AG08396 (cell line): ENCODE measurements at places on chromosomes 16 and 17.

DNA sequence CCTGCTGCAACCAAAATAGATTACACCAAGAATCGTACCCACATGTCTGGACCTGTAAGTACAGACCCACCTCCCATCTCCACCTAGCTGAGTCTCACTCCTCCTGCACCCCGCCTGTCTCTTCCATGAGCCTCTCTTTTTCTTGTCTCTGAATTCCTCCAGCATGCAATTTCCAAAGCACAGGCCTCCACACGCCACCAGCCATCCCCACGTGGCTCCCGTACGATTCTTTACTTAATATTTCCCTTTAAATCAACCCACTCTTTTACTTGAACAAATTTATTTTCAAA is 1.2 kb downstream of the RPH3AL start:
- DNase-seq = no peak

DNA sequence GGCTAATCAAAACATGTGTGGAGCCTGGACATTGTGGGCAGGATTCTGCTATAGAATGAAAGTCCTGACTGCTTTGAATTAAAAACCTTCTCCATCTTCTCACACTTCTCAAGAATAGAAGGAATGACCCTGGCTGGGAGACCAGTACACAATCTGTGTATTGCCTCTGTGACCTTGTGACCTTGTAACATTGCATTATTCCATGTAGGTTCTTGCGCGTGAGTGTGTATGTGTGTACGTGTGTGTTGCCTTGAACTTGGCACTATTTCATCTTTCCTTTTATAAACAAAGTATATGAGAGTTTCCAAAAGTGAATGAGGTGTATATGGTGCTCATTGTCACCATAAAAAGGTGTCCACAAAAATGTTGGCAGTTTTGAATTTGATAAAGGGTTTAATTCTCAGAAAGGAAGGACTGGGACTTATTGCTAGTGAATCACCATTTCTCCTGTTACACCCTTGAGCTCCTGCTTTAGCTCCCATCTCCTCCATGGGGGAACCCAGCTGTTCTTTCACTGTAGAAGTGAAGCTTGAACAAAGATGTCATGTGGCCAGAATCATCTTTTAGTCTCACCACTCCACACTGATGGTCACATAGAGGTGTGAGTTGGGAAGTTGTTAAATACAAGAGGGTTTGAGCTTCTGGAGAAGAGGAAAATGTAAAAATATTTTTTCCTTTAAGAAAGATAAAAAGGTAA is 244.9 kb downstream of the FTO start:
- no peak for DNase-seq

GRCh38 chr16:63497408-63497807 is 1461.2 kb upstream of the CDH8 start:
- DNase-seq = no peak

DNA sequence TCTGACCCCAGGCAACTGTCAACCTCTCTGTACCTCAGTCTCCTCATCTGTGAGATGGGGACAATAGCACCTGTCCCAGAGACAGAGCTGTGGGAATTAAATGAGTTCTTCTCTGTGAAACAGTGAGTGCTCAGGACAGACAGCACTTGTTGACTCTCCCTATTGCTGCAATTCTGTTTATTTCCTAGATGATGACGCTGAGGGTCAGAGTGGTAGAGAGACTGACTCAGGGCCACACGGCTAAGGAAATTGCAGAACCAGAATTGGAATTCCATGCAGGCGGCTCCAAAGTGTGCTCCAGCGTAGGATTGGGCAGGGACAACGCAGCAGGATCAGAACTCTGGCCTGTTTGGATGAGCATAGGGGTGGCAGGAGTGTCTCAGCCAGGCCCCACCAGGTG is 302.2 kb downstream of the C16orf95 start:
- no peak for DNase-seq

GRCh38 chr17:80807014-80807413 is 184.6 kb upstream of the CHMP6 start:
- no peak for DNase-seq

DNA sequence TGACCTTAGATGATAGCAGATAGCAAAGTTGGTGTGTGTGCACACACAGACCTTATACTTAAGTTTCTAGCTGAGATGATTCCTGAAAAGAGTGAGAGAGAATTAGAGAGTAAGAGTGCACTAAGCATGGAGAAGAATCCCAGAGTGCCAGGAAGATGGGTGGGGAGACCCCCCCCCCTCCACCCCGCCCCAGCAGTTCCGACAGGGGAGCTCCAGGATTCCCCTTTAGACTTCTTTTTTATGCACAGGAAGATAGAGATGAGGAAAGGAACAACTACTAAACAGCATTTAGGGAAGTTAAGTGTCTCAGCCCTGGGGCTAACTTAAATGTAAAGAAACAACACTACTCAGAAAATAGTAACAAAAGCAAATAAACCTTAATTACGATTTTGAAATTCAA is 878.0 kb upstream of the GOT2 start:
- DNase-seq = no peak

DNA sequence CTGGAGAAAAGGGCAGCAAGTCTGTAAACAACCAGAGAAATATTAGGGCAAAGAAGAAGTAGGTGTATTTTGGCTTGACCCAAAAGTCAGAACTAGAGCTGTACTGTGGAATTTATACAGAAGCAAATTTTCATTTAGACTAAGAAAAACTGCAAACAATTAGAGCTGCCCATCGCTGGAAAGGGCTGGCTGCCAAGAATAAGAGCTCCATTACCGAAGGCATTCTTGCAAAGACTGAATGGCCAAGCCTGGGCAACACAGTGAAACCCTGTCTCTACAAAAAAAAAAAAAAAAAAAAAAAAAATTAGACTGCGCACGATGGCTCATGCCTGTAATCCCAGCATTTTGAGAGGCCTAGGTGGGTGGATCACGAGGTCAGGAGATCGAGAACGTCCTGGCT is 53.9 kb upstream of the TMC5 start:
- no peak for DNase-seq

DNA sequence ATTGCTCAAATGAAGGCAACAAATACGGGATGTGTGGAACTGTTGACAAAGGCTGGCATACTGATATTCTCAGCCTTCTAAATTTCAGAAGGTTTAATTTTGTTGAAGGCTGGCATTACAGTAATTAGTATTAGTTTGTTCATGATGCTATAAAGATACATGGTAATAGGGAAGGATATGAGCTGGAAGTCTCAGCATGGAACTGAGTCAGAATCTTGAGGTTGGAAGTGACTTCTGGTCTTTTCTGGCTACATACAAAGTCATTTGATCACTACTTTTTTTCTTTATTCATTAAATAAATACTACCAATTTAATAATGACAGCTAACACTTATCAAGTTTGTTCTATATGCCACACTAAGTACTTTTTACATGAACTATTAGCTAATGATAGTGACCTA is 22.6 kb downstream of the RABEP1 start:
- no peak for DNase-seq

DNA sequence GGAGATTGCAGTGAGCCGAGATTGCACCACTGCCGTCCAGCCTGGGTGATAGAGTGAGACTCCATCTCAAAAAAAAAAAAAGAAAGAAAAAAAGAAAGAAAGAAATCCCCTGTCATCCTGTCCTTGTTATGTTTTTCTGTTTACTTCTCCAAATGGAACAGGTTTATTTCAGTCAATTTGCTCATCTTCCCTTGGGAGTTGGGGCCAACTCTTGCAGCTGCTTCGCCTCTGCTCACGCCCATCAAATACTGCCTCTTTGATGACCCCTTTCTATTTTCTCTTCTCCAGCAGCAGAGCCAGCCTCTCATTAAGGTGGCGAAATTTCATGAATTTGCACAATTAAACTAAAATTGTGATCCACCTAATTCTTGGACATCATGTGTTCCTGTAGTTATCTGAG is 173.4 kb downstream of the ZNF18 start:
- no peak for DNase-seq

- DNase-seq = peak; percentile 36
These were observed 80.7 kb downstream of the SNX29 start for GRCh38 chr16:12057266-12057665.

GRCh38 chr16:58451945-58452401 is 48.0 kb upstream of the NDRG4 start:
- DNase-seq = no peak

DNA sequence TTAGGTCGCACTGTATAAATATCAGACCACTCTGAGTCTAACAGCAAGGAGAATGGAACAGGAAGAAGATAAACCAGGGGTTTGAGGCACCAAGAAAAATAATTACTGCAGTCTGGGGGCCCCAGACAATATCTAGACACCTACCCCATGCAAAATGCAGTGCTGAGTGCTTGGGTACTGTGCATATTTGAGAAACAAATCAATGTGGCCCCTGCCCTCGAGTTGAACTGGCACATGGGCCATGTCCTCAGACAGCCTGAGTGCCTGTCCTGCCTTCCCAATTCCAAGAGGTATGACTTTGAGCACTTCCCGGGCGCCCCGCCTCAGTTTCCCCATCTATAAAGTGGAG is 6.2 kb upstream of the CIITA start:
- no peak for DNase-seq
